Kidney (tissue), 22 donors: ENCODE measurements at places on chromosomes 16 and 17. TPM values are rescaled to one million over a fixed set of nuclear protein-coding genes. Genes with fewer than 3 reads are reported as not detected.
A peak's percentile ranks its signal among the peaks of the same experiment; 100 is the strongest.

DNA sequence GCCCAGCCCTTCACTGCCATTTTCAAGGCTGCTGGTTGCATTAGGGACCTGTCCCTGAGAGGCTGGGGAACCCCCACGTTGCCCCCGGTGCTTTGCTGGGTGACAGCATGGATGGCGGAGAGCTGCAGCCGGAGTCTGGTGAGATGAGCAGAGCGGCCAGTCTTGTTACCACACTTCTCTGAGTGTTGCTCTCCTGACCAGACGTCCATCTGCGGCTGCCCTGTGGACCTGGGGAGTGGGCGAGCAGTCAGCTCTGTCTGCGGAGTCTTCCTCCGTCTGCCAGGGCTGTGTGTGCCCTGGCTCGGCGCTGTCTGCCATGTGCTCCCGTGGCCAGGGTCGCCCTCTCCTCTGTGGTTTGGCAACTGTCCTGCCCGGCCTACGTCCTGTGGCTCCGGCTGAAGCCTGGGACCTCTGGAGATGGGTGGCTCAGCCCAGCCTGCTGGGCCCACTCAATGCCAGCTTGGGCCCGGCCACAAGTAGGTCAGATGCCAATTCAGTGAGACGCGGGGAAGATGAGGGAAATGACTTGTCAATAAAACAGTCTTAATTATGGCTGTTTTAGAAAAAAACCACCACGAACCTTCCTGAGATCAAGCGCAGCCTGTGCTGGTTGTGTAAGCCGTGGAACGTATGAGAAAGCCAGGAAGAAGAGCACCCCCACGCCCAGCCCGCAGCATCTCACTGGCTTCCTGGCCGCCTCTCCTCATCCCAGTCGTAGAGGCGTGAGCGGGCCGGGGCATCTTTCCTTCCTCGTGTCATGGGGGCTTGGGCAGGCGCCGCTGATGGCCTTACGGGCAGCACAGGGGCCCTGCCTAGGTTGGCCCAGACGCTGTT is 7.9 kb downstream of the KCTD5 start:
- H3K27me3 ChIP-seq: no peaks in the 10 kb centered on the region
- H3K4me1 ChIP-seq: peaks cover 22% of the 10 kb centered on the region
- no peak for DNase-seq
- H3K27ac ChIP-seq: no peak overlapping the region

DNA sequence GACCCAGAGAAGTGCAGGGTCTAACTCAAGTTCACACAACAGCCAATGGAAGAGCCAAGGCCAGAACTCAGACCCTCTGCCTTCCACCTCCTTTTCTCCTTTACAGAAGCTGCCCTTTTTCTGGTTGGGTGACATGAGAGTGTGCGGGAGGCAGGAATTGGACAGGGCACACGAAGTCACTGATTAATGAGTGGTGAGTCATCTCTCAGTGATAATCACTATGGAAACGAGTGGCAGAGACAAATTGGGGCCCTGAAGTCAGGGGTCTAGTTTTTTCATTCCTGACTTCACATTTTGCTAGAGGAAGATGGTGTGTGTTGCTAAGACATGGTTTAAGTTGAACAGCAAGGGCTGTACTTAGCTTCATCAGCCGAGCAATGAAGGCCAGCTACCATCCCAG is 312.7 kb upstream of the CCL2 start:
- no peaks in the 10 kb centered on the region for H3K4me1 ChIP-seq
- H3K27ac ChIP-seq: no peak overlapping the region
- DNase-seq: no peak
- H3K4me3 ChIP-seq: no peak overlapping the region

GRCh38 chr17:42040818-42041217 is 9.6 kb downstream of the C17orf113 start:
- no peak overlapping the region for H3K4me3 ChIP-seq
- DNase-seq: no peak
- no peaks in the 10 kb centered on the region for H3K27me3 ChIP-seq
- no peaks in the 10 kb centered on the region for H3K4me1 ChIP-seq
- H3K27ac ChIP-seq: no peak overlapping the region

DNA sequence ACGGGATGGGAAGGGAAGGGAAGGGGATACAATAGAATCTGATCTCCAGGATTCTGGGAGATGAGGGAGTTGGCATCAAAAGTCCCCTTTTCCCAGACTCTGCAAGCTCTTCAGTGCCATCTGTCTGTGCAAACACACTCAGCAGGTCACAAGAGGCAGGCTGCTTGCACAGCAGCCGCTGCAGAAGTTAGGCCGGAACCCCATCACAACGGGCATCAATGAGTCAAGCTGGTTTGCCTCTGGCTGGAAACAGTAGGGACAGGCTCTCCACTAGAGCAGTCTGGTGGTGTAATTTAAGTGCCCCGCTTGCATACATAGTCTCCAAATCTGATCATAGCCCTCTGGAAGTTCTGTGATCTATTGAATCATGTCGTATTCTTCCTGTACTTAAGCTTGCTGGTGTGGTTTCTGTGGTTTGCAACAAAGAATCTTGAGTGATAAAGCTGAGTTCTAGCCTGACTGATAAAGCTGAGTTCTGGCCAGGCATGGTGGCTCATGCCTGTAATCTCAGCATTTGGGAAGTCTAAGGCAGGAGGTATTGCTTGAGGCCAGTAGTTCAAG is 33.7 kb upstream of the KDM8 start:
- H3K27me3 ChIP-seq: no peaks in the 10 kb centered on the region
- no peaks in the 10 kb centered on the region for H3K36me3 ChIP-seq
- no peaks in the 10 kb centered on the region for H3K4me1 ChIP-seq
- H3K4me3 ChIP-seq: no peak overlapping the region
- no peak overlapping the region for H3K27ac ChIP-seq

DNA sequence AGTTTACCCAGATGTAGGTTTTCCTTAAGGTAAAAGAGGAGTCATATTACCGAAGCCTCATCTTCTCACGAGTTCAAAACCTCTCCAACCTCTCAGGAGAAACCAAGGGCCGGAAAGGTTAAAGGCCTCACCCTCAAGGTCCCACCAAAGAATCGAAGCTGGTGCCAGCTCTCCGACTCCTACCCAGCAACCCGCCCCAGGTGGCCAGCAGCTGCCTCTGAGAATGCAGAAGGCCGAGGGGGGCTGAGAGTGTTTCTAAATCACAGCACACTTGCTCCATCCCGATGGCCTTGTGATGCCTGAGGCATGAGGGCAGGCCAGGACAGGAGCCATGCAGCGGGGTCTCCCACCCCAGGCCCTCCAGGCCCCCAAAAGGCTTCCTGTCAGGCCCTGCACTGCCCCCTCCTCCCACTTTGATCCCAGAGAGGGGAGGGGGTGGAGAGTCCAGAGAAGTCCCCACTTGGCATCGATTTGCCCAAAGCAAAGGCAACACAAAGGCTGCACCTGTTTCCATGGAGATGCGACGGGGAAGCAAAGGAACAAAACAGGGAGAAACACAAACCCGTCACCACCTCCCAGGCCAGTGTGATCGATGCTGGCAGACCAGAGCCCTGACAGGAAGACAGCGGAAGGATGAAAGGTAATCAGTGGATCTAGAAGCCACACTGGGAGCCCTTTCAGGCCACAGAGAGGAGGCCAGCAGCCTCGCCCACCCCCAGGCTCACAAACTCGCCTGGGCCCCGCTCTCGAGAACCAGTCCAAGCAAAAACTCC is 39.0 kb downstream of the CUEDC1 start:
- no peak overlapping the region for H3K4me3 ChIP-seq
- H3K4me1 ChIP-seq: peaks cover 31% of the 10 kb centered on the region
- no peaks in the 10 kb centered on the region for H3K27me3 ChIP-seq

- H3K4me1 ChIP-seq: no peaks in the 10 kb centered on the region
- H3K4me3 ChIP-seq: no peak overlapping the region
- H3K27ac ChIP-seq: no peak overlapping the region
- DNase-seq: no peak
- no peaks in the 10 kb centered on the region for H3K27me3 ChIP-seq
- peaks cover 10% of the 10 kb centered on the region for H3K36me3 ChIP-seq
These were observed 37.8 kb upstream of the ALDH3A1 start for GRCh38 chr17:19785854-19786253.

Gene MVP
- total RNA-seq: 271 TPM

Gene CD300A
- 8.2 TPM for total RNA-seq

DNA sequence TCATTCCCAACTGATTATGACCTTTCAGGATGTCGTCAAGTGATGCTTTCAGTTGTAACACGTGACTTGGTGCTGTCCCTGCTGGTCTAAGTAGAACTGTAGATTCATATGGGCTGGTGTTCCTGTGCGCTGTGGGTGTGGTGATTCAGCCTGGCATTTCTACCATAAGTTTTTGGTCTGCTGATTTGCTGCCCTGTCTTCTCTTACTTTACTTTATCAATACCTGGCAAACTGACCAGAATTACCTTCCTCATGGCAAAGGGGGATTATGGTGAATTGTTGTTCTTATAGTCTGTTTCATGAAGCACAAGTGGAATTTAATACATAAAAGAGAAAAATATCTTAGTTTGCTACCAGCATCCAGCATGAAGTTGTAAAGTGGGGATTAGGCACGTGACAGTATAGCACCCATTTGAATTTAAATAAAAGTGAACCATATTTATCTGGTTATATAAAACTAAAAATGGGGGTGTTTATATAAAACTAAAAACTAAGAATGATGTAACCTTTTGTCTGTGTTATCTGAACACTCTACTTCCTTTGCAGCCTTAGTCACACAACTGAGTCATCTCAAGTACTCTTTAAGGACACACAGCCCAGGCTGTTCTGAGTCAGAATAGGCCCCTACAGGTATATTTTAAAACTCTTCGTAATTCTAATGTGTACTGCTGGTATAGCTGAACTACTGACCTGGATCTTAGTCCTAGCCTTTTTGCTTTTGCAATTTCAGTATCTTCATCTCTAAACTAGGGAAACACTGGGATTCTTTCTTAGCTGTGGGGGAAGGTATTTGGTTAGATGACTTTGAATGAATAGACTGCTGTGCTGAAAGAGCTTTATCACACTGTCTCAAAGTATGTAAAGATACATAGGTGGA is 28.3 kb downstream of the TTC19 start:
- no peak overlapping the region for H3K4me3 ChIP-seq
- H3K4me1 ChIP-seq: no peaks in the 10 kb centered on the region
- no peak for DNase-seq
- no peaks in the 10 kb centered on the region for H3K27me3 ChIP-seq

DNA sequence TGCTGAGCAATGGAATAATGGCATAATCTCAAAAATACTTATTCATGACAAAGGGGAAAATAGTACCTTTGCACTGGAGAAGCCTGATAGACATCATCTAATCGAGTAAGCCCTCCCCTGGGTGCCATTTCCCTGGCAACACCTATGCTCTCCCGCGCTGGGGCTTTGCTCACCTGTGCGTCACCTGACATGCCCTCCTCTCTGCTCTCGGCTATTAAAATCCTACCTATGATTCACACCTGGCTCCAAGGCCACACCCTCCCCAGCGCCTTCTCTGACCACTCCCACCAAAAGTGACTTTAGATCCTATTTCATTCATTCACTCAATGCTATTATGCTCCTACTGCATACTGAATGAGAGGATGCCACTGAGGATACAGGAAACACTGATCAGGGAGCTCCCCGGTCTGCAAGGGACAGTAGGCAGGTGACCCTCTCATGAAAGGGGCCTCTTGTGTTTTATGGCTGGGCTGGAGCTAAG is 83.9 kb downstream of the NT5M start:
- DNase-seq: no peak
- no peaks in the 10 kb centered on the region for H3K27me3 ChIP-seq
- H3K36me3 ChIP-seq: no peaks in the 10 kb centered on the region
- H3K4me3 ChIP-seq: no peak overlapping the region
- H3K27ac ChIP-seq: peak overlapping the region; percentile 38

DNA sequence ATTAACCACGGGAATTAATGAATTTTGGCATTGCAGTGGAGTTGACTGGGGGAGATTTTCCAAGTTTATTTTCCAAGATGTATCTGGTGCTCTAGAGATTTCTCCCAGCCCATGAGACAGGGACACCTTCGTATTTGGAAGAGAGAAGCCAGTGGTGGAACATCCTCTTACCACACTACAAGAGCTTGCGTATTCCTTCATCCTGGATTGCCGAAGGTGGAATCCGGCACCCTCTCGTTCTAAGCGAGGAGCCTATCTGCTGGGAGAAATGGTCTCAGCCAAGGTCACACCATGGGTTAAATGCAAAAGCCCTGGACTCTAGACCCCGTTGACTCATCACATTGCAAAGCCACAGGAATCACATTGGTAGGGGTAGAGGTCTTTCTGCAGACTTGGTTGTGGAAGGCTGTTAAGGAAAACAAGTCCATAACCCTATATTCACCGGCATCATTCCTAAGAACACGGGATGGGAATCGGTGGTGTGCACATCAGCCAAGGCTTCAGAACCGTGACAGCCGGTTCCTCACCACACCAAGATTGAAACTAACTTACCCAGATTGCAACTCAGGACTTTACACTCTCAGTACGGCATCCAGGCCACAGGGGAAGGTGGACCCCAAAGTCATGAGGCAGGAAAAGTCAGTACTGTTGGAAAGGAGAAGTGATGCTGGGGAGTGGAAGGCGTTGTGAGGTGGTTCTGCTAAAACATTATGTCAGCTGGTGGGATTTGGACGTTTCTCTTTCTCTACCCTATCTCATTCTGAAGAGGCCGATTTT is 259.8 kb downstream of the CPPED1 start:
- DNase-seq: no peak
- no peak overlapping the region for H3K27ac ChIP-seq
- no peaks in the 10 kb centered on the region for H3K36me3 ChIP-seq
- H3K4me3 ChIP-seq: no peak overlapping the region

- H3K27me3 ChIP-seq: peaks cover 19% of the 10 kb centered on the region
- DNase-seq: no peak
- no peak overlapping the region for H3K4me3 ChIP-seq
- H3K27ac ChIP-seq: no peak overlapping the region
- H3K4me1 ChIP-seq: no peaks in the 10 kb centered on the region
These were observed 12.2 kb upstream of the NTN1 start for GRCh38 chr17:9009096-9009495.

DNA sequence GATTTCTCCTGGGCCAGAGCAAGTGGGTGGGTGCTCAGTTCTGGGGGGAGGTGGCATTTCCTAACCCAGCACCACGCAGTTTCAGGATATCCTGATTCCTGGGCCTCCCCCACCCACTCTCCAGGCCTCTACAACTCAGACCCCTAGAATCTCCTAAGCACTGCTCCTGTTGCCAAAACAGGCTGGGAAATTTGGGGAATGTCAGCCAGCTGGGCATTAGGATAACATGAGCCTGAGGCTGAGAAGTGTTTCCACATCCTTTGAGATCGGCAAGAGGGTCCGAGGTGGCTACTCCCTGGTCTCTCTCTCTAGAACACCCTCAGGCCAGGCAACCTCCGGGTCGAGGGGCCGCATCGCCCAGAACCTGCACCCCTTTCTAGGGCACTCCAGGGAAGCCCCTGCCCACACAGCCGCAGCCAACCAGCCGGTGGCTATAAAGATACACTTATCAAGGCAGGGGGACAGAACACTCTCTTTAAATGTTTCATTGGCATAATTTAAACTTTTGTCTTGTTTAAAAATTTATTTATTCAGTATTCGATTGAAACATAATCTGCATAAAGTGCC is 23.6 kb downstream of the TBC1D16 start:
- H3K4me3 ChIP-seq: no peak overlapping the region
- H3K36me3 ChIP-seq: peaks cover 4% of the 10 kb centered on the region
- no peak overlapping the region for H3K27ac ChIP-seq
- H3K27me3 ChIP-seq: no peaks in the 10 kb centered on the region

Gene MTSS2
- 33.0 TPM for total RNA-seq

- H3K27ac ChIP-seq: no peak overlapping the region
- H3K36me3 ChIP-seq: no peaks in the 10 kb centered on the region
- H3K4me1 ChIP-seq: no peaks in the 10 kb centered on the region
- no peaks in the 10 kb centered on the region for H3K27me3 ChIP-seq
These were observed 66.0 kb upstream of the ZNF423 start for GRCh38 chr16:49921791-49922456.

Gene NPW
- total RNA-seq: not detected

- no peaks in the 10 kb centered on the region for H3K36me3 ChIP-seq
- H3K4me3 ChIP-seq: no peak overlapping the region
- no peak overlapping the region for H3K27ac ChIP-seq
- peaks cover 2% of the 10 kb centered on the region for H3K4me1 ChIP-seq
- DNase-seq: no peak
- H3K27me3 ChIP-seq: no peaks in the 10 kb centered on the region
These were observed 9.6 kb upstream of the MKS1 start for GRCh38 chr17:58228679-58229078.

Gene SLC12A4
- total RNA-seq: 66.2 TPM
